ENCODE measurements at places on chromosomes 11 and 22. TPM values are rescaled to one million over a fixed set of nuclear protein-coding genes. Genes with fewer than 3 reads are reported as not detected.

DNA sequence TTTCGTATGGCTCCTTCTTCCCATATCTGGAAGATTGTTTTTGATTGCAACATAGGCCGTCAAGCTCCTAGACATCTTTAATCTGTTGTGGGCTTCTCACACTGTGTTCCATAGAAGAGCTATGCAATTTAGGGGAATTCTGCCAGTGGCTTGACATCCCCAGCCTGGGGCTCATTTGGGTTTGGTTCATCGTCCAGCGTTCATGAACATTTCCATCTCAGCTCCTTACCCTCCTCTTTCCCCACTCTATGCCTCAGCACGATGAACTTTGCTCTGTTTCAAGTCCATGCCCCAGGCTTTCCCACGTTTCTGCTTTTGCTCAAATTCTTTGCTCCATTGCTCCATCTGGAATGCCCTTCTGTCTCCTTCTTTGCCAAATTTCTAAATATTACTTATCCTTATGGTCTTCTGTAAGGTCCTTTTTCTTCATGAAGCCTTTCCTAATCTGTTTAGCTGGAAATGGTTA is 26.1 kb upstream of the CLMP start:
- H3K27me3 ChIP-seq: no peaks in the 10 kb centered on the region
- H3K4me1 ChIP-seq: no peaks in the 10 kb centered on the region
- no peaks in the 10 kb centered on the region for H3K36me3 ChIP-seq
- H3K4me3 ChIP-seq: no peak overlapping the region
- DNase-seq: peak; percentile 92

DNA sequence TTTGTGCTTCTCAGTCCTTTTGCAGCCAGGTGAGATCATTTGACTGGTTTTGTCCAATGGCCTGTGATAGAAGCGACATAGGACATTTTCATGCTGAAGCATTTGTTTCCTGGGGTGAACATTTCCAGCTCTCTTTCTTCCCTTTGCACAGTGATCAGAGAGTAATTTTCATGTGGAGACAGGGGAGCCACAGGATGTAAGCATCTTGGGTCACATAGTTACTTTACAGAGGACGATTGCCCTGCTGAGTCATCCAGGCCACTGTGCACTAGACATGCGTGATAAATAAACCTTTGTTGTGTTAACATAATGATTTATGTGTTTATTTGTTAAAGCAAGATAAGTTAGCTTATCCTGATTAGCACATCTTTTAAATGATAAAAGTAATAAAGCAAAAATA is 263.5 kb upstream of the CCDC179 start:
- no peak overlapping the region for H3K4me3 ChIP-seq
- H3K27ac ChIP-seq: no peak overlapping the region
- H3K4me1 ChIP-seq: no peaks in the 10 kb centered on the region
- H3K36me3 ChIP-seq: no peaks in the 10 kb centered on the region
- no peak for DNase-seq
- H3K27me3 ChIP-seq: no peaks in the 10 kb centered on the region

- H3K27ac ChIP-seq: no peak overlapping the region
- DNase-seq: no peak
- no peak overlapping the region for H3K4me3 ChIP-seq
- no peaks in the 10 kb centered on the region for H3K27me3 ChIP-seq
These were observed 553.6 kb downstream of the NTM start for GRCh38 chr11:131924001-131924400.

DNA sequence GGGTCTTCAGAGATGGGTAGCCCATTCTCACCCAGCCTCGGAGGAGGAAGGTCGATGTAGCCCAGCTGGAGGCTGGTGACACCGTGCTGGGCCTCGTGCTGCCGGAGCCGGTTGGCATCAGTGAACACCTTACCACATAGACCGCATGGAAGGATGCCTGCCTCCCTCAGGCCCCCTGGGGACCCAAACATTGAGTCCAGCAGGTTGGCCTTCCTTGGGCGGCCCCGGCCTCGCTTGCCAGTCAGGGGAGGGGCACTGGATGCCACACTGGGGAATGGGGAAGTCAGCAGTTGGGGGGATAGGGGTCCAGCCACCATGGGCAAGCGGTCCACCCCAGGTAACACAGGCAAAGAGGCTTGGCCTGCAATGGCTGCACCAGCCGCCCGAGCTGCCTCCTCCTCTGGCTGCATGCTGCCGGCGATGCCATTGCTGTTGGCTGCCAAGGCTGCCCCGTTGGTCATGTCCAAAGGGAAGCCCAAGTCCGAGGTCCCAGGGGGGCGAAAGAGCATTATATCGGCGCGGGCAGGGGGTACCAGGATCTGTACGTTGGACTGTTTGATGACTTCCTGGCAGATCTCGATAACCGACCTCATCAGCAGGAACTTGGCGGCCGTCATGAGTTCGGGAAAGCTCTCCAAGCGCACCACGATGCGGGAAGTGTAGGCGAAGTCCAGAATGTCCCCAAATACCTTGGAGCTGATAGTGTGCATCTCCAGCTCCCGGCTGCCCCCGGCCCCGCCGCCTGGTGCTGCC is 1.4 kb downstream of the PATZ1 start:
- no peak for DNase-seq
- H3K27me3 ChIP-seq: no peaks in the 10 kb centered on the region
- peak overlapping the region; percentile 73 for H3K4me3 ChIP-seq
- H3K36me3 ChIP-seq: no peaks in the 10 kb centered on the region
- H3K4me1 ChIP-seq: peaks cover 58% of the 10 kb centered on the region
- peak overlapping the region; percentile 81 for H3K27ac ChIP-seq

- H3K4me3 ChIP-seq: no peak overlapping the region
- no peaks in the 10 kb centered on the region for H3K36me3 ChIP-seq
- H3K27me3 ChIP-seq: no peaks in the 10 kb centered on the region
- no peak overlapping the region for H3K27ac ChIP-seq
- DNase-seq: no peak
These were observed 7.3 kb downstream of the PARVB start for GRCh38 chr22:44031158-44031952.

DNA sequence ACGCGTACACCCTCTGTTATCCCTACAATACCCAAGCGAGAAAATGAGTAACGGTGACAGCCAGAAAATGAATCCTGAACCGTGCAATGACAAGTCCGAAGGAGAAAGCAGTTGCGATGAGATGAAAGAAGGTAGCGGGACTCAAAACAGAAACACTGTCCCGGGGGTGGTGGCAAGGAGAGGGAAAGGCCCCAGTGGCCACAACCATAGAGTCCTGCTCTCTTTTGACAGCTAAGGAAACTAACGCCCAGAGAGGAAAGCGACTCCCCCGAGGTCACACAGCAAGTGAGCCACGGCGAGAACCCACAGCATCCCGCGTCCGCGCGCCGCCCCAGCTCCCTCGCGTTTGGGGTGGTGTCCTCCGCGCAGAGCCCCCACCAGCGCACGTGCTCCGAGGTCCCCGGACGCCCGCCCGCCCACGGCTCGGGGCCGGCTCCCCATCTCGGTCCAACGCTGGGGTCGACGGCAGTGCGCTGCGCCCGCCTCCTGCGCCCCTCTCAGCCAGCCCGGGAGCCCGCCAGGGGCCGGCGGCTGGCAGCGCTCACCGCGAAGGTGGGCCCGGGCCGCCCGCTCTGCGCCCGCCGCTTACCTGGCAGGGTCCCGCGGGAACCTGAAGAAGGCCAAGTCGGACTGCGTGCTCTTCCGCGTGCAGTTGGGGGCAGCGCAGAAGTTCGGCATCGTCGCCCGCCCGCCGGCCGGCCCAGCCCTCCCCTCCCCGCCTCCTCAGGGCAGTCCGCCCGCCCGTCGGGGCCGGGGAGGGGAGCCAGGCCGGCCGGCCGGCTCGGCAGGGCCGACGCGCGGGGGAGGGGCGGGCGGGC is 564 bp downstream of the THAP12 start:
- no peaks in the 10 kb centered on the region for H3K27me3 ChIP-seq
- H3K36me3 ChIP-seq: no peaks in the 10 kb centered on the region
- peak overlapping the region; percentile 78 for H3K27ac ChIP-seq
- peak overlapping the region; percentile 95 for H3K4me3 ChIP-seq
- H3K4me1 ChIP-seq: peaks cover 35% of the 10 kb centered on the region
- no peak for DNase-seq

DNA sequence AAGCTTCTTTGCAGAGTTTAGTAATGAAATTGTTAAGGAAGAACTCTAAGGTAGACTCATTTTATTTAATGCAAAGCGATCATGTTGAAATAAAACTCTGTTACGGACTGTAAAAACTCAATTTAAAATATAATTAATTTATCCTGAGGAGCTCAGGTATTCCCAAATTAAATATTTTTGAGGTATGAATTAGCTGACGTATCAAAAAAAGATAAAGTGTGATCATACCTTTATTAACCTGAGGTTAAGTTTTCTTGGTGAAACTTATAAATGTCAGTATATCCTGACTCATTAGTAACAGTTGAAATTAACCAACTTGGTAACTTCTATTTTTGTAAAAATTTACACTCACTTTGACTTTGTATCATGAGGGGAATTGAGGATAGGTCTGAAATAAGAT is 130.4 kb downstream of the PAX6 start:
- no peak for DNase-seq
- H3K36me3 ChIP-seq: no peaks in the 10 kb centered on the region
- H3K27ac ChIP-seq: no peak overlapping the region
- no peaks in the 10 kb centered on the region for H3K27me3 ChIP-seq
- no peak overlapping the region for H3K4me3 ChIP-seq
- no peaks in the 10 kb centered on the region for H3K4me1 ChIP-seq

DNA sequence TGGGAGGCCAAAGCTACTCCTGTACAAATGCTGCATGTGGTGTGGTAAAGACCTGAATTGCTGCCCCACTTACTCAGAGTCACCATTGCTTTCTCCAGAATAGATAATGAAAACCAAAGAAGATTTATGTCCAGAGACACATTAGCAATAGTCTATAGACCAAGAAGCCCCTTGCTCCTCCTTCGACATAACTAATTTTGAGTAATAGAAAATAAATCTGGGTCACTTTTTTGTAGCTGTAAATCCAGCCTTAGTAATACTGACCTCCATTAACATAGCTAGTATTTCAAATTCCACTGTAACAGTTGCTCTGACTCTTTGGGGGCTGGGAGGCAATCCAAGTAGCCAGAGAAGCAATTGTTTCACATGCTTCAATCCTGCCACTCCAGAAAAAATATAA is 145.9 kb downstream of the MAML2 start:
- no peaks in the 10 kb centered on the region for H3K27me3 ChIP-seq
- H3K4me1 ChIP-seq: peaks cover 36% of the 10 kb centered on the region

DNA sequence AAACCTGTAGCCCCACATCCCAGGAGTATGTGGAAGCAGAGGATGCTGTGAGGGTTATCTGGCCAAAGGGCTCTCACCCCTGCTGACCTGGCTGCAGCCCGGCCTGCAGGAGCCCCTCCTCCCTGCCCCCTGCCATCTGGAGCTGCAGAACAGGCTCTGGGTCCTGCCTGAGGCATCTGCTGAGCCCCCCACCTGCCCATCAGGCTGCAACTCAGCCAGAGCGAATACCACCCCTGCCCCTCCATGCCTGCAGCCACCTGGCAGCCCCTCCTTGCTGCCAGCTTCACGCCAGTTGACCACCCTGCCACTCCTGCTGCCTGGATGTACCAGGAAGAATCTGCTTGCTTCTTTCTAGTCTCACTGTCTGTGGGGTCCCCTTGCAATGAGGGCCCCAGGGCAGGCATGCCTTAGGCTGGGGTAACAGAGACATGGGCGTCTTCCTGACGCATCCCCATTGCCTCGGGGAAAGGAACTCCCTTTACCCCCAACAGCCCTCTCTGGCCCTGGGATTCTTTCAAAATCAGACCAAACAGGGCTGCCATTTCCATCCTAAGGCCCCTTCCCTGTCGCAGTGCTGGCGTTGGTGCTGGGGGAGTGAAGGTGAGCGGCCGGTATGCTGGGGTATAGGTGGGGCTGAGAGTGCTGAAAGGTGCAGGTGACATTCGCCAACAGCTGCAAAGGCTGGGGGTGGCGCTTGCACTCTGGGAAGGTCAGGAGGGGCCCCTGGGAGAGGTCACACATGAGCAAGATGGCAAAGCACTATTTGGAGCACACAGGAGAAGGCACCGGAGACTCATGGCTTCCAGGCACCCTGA is 1334.6 kb downstream of the TBC1D22A start:
- H3K4me3 ChIP-seq: no peak overlapping the region
- H3K27ac ChIP-seq: no peak overlapping the region
- DNase-seq: no peak
- no peaks in the 10 kb centered on the region for H3K36me3 ChIP-seq

DNA sequence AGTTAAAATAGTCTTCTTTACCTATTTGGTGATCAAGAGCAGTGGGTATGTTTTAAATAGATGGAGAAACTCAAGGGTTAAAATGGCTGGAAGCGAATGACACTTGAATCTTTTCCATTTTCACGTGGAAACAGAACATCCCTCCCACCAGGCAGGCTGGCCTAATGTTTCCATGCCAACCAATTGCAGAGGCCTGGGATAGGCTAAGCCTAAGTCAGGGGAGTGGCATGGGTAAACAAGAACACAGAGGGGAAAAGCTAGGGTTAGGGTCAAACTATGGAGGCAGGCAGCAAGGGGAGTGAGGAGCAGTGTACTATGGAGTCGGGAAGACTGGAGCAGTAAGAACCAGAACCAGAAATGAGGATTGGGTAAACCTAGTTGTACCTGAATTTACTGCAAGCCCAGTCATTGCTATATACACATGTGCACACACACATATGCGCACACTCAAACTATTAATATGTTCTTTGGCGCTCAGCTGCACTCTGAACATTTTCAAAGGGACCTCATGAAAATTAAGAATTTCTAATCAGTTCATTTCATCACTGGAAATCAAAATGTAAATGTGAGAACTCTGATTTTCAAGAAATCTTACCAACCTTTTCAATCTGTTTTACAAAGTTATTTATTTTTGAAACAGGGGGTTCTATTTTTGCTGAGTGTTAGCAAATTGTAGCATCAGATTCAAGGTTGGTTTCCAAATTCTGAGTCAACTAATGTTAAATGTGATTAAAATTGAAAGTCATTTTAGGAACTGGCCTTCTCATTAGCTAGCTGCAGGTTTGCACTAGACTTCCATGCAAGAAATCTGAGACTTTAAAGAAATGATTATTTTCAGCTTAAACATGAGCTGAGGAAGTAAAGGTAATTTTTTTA is 327.0 kb upstream of the CCDC90B start:
- no peak overlapping the region for H3K4me3 ChIP-seq
- no peak overlapping the region for H3K27ac ChIP-seq

DNA sequence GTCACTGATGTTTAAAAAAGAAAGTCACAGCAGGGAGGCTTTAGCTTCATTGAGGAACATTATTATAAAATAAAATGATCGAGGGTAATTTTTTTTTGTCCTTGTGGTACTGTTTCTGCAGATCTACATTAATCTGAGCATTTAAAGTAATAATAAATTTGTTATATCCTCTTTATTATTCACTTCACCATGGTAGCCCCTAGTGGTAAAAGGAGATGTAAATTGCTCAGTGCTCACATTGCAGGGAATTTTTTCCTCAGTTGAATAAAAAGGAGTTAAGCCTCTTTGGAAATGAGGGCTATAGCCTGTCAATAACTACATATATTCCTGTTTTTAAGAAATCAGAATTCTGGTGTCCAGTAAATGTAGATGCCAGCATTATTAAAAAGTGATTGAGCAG is 99.7 kb upstream of the VPREB1 start:
- H3K4me1 ChIP-seq: no peaks in the 10 kb centered on the region
- DNase-seq: no peak
- no peak overlapping the region for H3K4me3 ChIP-seq

EHF gene
- total RNA-seq: 121 TPM

MB gene
- total RNA-seq: not detected

BATF2 gene
- not detected for total RNA-seq

APOC3 gene
- total RNA-seq: not detected

BUD13 gene
- 15.0 TPM for total RNA-seq

CTSC gene
- total RNA-seq: 84.7 TPM

C22orf31 gene
- total RNA-seq: not detected

Measured in vagina (tissue), 2 donors.